ENCODE measurements at places on chromosomes 4 and X.

DNA sequence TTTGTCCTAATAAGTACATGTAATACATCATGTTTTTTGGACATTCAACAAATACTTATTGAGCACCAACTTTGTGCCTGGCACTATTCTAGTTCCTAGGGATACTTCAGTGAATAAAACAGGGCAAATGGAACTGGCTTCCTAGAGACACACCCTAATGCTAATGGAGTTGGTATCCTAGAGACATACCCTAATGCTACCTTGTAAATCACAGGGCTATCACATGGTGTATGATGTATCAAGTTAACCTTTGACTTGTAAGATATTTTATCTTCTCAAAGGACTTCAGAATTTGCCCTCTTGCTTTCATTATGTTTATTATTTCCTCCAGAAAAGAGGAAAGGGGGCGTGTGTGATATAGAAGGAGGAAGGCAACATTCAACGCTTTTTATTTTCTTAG is 10.1 kb downstream of the GK start:
- H3K4me3 ChIP-seq: no peak overlapping the region
- no peak for DNase-seq
- H3K36me3 ChIP-seq: no peaks in the 10 kb centered on the region

DNA sequence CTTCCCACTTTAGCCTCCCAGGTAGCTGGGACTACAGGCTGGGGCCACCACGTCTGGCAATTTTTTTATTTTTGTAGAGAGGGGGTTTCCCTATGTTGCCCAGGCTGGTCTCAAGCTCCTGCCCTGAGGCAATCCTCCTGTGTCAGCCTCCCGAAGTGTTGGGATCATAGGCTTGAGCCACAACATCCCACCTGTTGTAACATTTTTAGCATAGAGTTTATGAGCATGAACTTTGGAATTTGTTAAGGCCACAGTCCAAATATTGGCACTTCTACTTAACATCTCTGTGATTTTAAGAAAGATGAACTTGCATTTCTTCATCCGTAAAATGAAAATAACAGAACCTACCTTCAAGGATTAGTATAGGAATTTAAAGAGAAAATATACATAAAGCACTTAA is 445.6 kb downstream of the IQCM start:
- H3K27ac ChIP-seq: no peak overlapping the region
- no peaks in the 10 kb centered on the region for H3K4me1 ChIP-seq
- no peak for DNase-seq

- no peak overlapping the region for H3K27ac ChIP-seq
- H3K4me3 ChIP-seq: no peak overlapping the region
- no peaks in the 10 kb centered on the region for H3K27me3 ChIP-seq
- no peak for DNase-seq
- H3K4me1 ChIP-seq: no peaks in the 10 kb centered on the region
These were observed 13.5 kb downstream of the HHIP start for GRCh38 chr4:144659447-144659846.

GRCh38 chr4:162909952-162910351 is 256.7 kb downstream of the NAF1 start:
- DNase-seq: no peak
- no peaks in the 10 kb centered on the region for H3K36me3 ChIP-seq
- H3K27me3 ChIP-seq: no peaks in the 10 kb centered on the region

GRCh38 chrX:56803850-56804681 is 75.0 kb downstream of the NBDY start:
- no peak for DNase-seq
- no peak overlapping the region for H3K27ac ChIP-seq
- no peaks in the 10 kb centered on the region for H3K4me1 ChIP-seq
- no peaks in the 10 kb centered on the region for H3K36me3 ChIP-seq
- H3K4me3 ChIP-seq: no peak overlapping the region
- H3K27me3 ChIP-seq: no peaks in the 10 kb centered on the region

DNA sequence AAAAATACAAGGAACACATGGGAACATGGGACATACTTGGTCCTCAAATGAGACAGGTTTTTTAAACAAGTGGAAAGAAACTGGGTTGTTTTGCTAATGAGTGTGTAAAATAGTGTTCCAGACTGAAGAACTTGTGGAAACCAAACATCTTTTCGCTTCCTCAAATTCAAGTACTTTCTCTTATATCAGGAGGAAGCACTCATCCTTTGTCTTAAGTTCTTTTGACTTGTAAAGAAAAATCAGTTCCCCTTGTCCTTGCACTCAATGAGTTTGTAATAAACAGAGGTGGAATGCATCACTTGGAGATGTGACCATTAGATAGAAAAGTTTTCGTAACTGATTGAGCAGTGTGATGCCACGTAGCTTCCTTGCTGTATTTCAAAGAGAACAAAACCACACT is 101.1 kb downstream of the PHOX2B start:
- H3K4me1 ChIP-seq: peaks cover 1% of the 10 kb centered on the region
- no peak overlapping the region for H3K4me3 ChIP-seq
- H3K36me3 ChIP-seq: no peaks in the 10 kb centered on the region
- no peaks in the 10 kb centered on the region for H3K27me3 ChIP-seq
- DNase-seq: no peak
- H3K27ac ChIP-seq: no peak overlapping the region

DNA sequence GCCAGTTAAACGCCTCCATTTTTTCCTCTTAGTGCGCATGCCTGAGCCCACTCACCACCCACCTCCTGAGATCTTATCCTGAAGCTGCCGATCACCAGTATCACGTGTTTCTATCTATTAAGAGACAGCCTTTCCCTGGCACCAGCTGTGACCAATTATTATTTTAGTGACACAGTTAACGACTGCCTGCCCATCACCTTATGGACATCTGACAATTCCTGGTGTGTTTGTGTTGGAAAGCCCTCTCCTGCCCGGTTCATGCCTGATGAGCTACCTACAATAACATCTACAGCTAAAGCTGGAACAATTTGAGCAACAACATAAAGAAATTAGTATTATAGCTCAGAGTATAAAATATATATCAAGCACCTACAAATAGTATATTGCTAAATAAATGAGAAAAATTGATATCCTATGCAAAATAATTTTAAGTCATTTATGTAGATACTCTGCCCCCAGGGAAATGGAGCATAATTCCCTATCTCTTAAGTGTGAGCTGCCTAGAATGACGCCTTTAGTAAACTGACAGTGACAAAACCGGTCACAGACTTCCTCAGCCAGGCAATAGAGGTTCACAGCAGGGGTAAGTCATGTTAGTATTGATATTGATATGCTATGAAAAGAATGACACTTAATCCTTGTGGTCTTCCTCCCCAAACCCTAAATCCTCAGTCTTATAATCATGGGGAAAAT is 862.2 kb downstream of the TRAM1L1 start:
- no peak overlapping the region for H3K27ac ChIP-seq
- no peaks in the 10 kb centered on the region for H3K4me1 ChIP-seq
- no peak overlapping the region for H3K4me3 ChIP-seq
- H3K36me3 ChIP-seq: no peaks in the 10 kb centered on the region
- H3K27me3 ChIP-seq: no peaks in the 10 kb centered on the region

DNA sequence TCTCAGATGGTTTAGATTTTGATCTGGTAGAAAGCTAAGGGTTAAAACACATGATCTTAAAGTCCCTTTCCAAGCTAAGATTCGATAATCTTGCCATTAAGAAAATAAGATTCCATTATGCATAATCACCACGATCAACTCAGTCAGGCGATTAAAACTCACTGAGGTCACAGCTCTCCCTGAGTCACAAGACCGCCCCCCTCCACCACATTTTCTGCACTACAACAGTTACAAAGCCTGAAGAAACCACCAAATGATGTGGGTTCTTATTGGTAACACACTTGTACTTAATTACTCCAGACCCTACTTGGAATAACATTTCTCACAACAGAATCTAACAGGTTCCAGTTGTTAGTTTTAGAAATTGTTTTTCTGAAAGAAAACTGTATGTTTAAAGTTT is 62.8 kb downstream of the SH3KBP1 start:
- H3K36me3 ChIP-seq: no peaks in the 10 kb centered on the region
- no peak overlapping the region for H3K27ac ChIP-seq
- H3K27me3 ChIP-seq: no peaks in the 10 kb centered on the region

DNA sequence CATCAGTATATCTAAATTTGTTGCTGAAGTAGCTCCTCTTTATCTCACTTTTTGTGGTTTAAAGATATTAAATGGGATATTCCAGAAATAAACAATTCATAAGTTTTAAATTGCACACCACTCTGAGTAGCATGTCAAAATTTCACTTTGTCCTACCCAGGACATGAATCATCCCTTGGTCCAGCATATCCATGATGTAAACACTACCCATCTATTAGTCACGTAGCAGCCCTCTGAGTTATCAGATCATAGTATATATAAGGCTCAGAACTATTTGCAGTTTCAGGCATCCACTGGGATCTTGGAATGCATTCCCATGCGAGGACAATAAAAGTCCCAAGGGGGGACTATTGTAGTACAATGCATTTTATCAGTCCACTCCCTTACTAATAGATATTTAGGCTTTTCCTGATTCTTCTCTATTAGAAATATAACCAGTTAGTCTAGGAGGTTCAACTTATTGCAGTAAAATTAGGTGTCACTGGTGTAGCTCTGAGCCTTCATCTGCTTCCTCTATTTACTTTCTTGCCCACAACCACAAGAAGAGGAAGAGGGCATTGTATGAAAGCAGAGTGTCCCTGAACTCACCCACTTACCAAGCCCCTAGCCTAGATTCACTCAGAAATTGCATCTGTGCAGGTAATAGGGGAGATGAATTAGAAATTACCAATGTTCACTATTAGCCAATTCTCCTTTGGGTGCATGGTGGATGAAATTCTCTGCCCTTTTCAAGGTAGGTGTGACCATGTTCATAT is 409.8 kb upstream of the GALNT7 start:
- no peak overlapping the region for H3K27ac ChIP-seq
- no peaks in the 10 kb centered on the region for H3K27me3 ChIP-seq
- DNase-seq: no peak
- no peaks in the 10 kb centered on the region for H3K36me3 ChIP-seq

DNA sequence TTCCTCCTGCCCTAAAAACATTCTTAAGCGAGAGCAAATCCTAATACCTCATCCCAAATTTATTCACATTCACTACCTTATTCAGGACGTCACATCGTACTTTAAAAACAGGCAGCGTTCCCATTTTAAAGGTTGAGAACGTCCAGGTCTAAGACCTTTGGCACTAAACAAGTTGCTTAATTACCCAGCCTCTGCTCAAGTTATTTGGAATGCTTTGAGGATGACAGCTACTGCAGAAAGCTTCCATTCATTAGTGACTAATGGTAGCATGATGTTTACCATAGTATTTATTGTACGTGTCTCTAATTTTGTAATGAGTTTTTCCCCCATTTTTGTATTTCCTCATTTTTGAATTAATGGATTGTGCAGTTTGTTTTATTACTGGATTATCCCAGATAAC is 1.5 kb downstream of the USP38 start:
- DNase-seq: no peak
- H3K27me3 ChIP-seq: no peaks in the 10 kb centered on the region
- H3K4me3 ChIP-seq: peak overlapping the region; percentile 64

GRCh38 chr4:71239365-71239764 is 99.5 kb upstream of the SLC4A4 start:
- H3K36me3 ChIP-seq: no peaks in the 10 kb centered on the region
- no peak overlapping the region for H3K4me3 ChIP-seq
- no peak overlapping the region for H3K27ac ChIP-seq
- H3K27me3 ChIP-seq: no peaks in the 10 kb centered on the region

GRCh38 chr4:5888222-5889001 is 4.5 kb downstream of the CRMP1 start:
- DNase-seq: no peak
- H3K4me3 ChIP-seq: peak overlapping the region; percentile 91
- H3K27ac ChIP-seq: no peak overlapping the region
- H3K27me3 ChIP-seq: peaks cover 17% of the 10 kb centered on the region

DNA sequence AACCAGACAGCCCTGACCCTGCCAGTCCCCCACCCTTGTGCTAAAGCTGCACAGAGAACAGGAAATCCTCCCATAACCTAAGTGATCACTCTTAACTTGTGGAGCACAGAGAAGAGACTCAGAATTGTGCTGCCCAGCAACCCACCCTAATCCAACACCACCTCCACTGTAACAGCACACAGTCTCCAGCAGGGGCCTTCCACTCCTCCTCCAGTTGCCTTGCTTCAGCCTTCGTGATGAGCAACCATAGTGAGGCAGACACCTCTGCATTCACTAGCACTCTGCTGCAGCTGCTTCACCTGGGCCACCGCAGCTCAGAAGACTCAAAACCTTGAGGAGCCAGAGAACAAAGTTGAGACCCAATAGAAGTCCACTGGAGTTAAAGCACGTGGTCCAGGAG is 7.9 kb upstream of the UGT2B4 start:
- no peaks in the 10 kb centered on the region for H3K36me3 ChIP-seq
- H3K27me3 ChIP-seq: no peaks in the 10 kb centered on the region
- no peaks in the 10 kb centered on the region for H3K4me1 ChIP-seq
- DNase-seq: no peak
- no peak overlapping the region for H3K4me3 ChIP-seq

- no peaks in the 10 kb centered on the region for H3K27me3 ChIP-seq
- H3K36me3 ChIP-seq: no peaks in the 10 kb centered on the region
- H3K4me3 ChIP-seq: no peak overlapping the region
These were observed 34.7 kb downstream of the IRS4 start for GRCh38 chrX:108701633-108702032.

DNA sequence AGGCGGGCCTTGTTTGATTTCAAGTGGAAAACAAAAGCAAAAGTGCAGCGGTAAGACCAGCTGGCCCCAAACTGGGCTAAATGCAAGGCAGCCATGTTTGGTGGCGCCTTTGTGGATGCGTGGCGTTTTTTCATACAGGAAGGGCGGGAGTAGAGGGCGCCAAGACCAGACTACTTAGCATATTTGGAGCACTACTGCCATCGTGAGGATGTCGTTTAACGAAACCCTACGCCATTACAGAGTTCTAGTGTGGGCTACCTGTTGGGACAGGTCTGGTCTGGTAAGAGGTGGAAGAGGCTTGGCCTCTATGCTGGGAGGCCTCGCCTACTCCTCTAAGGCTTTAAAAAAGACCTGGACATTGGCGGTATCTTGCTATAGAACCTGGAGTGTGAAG is 230.7 kb upstream of the STK26 start:
- H3K4me3 ChIP-seq: no peak overlapping the region
- H3K36me3 ChIP-seq: peaks cover 14% of the 10 kb centered on the region
- no peak overlapping the region for H3K27ac ChIP-seq
- no peak for DNase-seq
- H3K27me3 ChIP-seq: no peaks in the 10 kb centered on the region
- no peaks in the 10 kb centered on the region for H3K4me1 ChIP-seq

GRCh38 chr4:45082101-45082500 is 355.7 kb upstream of the GNPDA2 start:
- H3K27me3 ChIP-seq: no peaks in the 10 kb centered on the region
- H3K4me3 ChIP-seq: no peak overlapping the region
- no peak for DNase-seq
- no peaks in the 10 kb centered on the region for H3K4me1 ChIP-seq

DNA sequence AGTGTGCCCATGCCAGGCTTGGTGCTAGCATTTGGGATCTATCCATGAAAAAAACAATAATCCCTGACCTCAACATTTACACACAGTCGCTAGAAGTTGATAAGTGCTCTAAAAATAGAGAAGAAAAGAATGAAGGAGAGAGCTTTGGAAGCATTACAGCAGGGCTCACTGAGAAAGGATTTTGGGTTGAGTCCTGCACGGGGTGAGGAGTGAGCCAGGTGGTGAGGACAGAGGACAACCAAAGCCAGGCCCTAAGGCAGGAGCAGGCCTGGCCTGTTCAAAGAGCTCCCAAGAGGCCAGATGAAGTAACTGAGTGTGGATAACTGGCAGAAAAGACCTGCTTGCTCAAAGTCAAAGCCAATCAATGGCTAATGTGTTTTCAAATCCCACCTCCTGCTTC is 20.7 kb upstream of the PROM1 start:
- no peak for DNase-seq
- H3K27me3 ChIP-seq: no peaks in the 10 kb centered on the region
- H3K36me3 ChIP-seq: no peaks in the 10 kb centered on the region
- no peak overlapping the region for H3K27ac ChIP-seq
- H3K4me3 ChIP-seq: no peak overlapping the region

Measured in iPS DF 6.9 (cell line).